ENCODE measurements at places on chromosomes 12 and 14.

- no peak for DNase-seq
Observed at GRCh38 chr12:53431187-53431586, 7.5 kb downstream of the AMHR2 start.

DNA sequence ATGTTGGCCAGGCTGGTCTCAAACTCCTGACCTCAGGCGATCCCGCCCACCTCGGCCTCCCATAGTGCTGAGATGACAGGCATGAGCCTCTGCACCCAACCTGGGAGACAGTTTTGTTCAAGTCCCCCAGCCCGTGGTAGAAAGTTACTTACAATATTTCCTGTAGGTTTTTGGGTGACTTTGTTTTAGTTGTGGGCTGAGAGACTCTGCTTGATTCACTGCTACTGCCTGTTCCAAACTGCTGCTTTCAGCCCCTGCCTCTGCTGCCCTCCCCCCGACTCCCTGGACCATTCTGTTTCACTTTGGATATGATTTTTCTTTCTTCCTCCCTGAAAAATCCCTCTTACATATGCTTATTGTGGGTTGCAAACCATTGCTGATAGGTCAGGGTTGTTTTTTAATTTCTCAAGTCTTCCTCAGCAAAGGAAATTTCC is 13.4 kb upstream of the PCNX1 start:
- no peak for DNase-seq

GRCh38 chr14:32366986-32367385 is 37.9 kb downstream of the AKAP6 start:
- no peak for DNase-seq

DNA sequence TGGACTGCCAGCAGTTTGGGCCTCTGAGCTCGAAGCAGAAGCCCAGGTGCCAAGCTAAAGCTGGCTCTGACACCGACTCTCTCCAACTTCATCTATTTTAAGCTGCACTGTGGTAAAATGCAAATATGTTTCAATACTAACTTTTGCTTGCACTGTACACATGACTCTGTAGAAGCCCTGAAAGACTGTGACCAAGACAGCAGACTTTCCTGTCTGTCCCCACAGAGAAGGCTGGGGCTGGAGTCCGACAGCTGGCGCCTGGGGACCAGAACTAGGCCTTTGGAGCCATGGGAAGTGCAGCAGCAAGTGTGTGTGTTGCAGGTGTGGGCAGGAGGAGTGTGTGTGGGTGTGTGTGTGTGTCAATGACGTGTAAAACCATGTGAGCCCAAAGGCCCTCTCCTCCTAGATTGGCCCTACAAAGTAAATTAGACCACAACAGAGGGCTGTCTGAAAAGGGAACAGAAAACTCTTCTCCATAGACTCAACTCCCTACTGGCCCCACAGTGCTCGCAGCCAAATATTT is 16.4 kb upstream of the RAB35 start:
- DNase-seq, result no peak

GRCh38 chr12:57846577-57847319 is at the start of gene CTDSP2:
CTDSP2 (minus strand) TSS chr12:57846729; CDS start chr12:57846435, 294 bp downstream.
- DNase-seq, result peak; percentile 84

DNA sequence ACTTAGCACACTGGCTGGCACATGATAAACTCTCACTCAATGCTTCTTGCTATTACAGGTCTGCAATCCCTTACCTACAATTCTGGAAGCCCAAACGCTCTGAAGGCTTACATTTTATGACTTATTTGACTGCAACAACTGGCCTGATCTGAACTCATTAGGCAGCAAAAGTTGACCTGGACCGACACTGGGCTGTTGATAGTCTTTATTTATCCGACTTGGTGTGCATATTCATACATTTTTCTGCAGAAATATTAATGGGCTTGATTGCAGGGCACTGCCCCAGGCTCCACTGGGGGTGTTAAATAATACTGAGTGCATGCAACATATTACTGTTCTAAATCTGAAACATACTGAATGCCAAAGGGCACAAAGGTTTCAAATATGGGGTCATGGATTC is 1076.7 kb downstream of the BCL11B start:
- DNase-seq, result no peak

DNA sequence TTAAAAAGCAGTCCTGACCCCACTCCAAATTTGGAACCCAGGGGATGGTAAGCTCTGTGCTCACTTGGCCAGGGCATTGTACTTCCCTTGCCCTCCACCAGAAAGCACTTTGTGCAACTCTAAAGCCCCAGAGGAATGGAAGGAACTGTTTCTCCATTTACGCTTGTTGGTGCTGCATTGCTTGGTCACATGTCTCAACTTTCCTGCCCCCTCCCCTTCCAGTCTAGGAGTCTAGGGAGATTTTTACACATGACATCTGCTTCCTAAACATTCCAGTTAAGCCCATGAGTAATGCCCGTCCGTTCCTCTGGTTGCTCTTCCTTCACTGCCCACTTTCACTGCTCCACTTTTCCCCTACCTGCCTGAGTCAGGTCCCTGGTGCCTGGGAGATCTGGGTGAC is 92.6 kb upstream of the MAP1LC3B2 start:
- no peak for DNase-seq

DNA sequence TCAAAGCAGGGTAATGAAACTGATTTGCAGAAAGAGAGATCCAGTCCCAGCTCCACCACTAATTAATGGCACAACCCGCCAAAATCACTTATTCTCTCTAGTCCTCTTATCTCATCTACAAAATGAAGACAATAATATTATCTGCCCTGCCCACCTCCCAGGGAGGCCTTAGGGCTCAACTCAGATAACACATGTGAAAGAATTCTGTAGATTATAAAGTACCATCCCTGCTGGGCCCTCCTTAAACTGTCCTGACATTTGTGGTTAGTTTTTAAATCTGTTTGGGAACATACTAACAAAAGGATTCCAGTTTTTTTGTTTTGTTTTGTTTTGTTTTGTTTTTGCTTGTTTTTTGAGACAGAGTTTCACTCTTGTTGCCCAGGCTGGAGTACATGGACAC is 7.3 kb downstream of the POMT2 start:
- DNase-seq, result no peak

DNA sequence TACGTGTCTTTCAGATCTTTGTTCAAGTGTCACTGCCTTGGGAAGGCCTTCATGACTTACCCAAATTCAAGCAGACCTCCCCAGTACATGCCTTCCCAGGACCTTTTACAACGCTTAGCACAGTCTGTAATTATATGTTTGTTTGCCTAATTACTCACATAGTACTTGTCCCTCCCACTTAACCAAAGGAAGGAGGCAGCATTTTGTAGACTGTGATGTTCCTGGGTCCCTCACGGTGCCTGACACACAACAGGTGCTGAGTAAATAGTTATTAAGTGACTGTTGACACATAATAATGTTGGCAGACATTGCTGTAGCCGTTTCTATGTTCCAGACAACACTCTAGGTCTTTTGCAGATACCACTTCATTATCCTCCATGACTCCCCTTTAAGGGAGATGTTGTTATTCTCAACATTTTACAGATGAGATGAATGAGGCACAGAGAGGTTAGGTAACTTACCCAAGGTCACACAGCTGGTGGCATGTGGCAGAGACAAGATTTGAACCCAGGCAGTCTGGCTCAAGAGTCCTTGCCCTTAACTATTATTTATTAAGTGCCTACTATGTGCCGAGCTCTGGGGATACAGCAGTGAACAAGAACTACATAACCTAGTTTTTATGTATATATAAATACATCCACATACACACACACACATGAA is 130.7 kb downstream of the PHETA1 start:
- no peak for DNase-seq

- no peak for DNase-seq
Observed at GRCh38 chr12:65414526-65414925, 136.0 kb downstream of the MSRB3 start.

DNA sequence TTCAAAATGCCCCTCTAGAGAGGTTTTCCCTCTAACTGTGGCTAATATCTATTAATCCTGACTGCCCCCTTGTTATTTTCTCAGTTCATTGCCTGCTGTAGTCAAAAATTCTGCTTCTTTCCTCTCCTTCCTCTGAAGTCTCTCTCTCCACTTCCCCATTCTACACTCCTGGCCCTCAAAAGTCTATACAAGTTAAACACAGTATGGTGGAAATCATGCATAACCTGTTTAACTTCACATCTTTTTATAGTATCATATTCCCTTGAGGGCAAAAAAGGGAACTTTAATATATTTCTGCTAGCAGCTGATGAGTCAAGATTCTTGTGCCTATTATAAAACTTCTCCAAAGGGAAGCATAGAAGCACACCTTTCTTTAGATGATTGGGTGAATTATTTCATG is 16.7 kb downstream of the GRIP1 start:
- no peak for DNase-seq

DNA sequence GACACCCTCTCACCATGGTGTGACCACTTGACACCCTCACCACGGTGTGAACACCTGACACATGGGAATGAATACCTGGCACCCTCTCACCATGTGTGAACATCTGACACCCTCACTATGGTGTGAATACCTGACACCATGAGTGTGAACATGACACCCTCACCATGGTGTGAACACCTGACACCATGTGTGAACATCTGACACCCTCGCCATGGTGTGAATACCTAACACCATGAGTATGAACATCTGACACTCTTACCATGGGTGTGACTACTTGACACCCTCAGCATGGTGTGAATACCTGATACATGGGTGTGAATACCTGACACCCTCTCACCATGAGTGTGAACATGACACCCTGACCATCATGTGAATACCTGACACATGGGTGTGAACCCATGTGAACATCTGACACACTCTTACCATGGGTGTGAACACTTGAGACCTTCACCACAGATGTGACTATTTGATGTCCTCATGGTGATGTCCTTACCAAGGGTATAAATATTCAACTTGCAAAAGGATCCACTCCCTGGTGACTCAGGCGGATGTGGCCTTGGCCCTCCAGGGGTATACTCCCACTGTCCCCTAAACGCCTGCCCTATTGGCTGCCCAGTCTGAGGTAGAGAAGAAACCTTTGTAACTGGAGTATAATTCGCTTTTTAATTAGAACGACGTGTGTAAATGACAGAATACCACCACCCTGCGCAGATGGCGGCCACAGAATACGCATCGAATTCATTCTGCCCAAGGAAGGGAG is 29.1 kb downstream of the RFLNA start:
- DNase-seq, result no peak

DNA sequence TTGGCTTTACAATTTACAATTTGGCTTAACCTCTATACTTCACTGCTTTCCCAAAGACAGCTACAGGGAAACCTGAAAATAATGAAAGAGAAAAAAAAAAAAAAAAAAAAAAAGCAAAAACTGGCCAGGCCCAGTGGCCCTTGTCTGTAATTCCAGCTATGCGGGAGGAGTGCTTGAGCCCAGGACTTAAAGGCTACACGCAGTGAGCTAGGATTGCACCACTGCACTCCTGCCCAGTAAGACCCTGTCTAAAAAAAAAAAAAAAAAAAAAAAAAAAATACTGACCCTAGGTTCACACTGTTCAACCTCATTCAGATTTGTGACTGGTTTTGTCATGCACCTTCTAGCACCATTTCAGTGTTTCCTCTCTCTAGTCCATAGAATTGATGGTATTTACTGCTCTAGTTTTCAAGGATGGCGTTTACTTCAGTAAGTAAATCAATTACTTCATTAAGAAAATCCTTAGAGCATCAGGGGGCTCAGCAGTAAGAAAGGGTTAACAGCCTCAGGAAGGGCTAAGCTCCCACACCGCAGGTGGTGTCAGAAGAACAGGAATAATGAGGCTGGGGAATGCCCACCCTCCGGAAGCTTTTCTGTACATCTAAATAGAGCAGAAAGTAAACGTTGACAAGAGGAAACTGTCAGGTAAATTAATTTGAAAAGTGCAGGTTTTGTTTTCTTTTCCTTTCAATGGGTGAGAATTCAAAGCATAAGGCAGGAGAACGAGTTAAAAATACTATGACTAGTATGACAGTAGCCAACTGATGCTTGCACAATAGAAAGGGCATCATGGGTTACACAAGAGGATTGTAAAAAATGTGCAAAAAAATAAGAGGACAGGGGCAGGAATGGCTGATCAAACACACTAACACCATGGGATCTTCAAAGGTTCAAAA is 115.0 kb upstream of the MDM1 start:
- no peak for DNase-seq

GRCh38 chr12:111429828-111430432 is 24.2 kb downstream of the SH2B3 start:
- DNase-seq, result peak; percentile 60

GRCh38 chr12:130807309-130807708 is 31.7 kb downstream of the STX2 start:
- DNase-seq, result no peak

GRCh38 chr12:48023386-48023785 is 19.1 kb upstream of the COL2A1 start:
- no peak for DNase-seq

- no peak for DNase-seq
Observed at GRCh38 chr14:24473211-24473610, 30.6 kb upstream of the SDR39U1 start.

GRCh38 chr14:69055999-69056788 is 77.1 kb upstream of the ACTN1 start:
- no peak for DNase-seq

DNA sequence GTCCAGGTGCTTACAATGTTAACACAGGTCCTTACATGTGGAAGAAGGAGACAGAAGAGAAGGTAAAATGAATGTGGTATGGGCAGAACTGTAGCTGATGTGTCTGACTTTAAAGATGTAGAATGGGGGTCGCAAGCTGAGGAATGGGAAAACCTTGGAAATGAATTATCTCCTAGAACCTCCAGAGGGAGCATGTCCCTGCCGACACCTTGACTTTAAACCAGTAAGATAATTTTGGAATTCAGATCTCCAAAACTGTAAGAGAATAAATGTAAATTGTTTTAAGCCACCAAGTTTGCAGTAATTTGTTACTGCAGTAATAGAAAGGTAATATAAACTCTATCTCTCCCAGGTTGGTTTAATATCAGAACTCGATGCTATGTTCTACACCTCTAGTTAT is 80.1 kb upstream of the ALG10 start:
- no peak for DNase-seq

- no peak for DNase-seq
Observed at GRCh38 chr12:54217774-54218241, 29.0 kb upstream of the SMUG1 start.

- DNase-seq, result no peak
Observed at GRCh38 chr12:113437729-113438100, 15.5 kb downstream of the SDSL start.
